Type B pancreatic cell (in vitro differentiated cells): ENCODE measurements at places on chromosomes 16 and 17. TPM values are rescaled to one million over a fixed set of nuclear protein-coding genes. Genes with fewer than 3 reads are reported as not detected.

The MLYCD gene
- total RNA-seq: 6.4 and 7.1 TPM in 2 replicates

DNA sequence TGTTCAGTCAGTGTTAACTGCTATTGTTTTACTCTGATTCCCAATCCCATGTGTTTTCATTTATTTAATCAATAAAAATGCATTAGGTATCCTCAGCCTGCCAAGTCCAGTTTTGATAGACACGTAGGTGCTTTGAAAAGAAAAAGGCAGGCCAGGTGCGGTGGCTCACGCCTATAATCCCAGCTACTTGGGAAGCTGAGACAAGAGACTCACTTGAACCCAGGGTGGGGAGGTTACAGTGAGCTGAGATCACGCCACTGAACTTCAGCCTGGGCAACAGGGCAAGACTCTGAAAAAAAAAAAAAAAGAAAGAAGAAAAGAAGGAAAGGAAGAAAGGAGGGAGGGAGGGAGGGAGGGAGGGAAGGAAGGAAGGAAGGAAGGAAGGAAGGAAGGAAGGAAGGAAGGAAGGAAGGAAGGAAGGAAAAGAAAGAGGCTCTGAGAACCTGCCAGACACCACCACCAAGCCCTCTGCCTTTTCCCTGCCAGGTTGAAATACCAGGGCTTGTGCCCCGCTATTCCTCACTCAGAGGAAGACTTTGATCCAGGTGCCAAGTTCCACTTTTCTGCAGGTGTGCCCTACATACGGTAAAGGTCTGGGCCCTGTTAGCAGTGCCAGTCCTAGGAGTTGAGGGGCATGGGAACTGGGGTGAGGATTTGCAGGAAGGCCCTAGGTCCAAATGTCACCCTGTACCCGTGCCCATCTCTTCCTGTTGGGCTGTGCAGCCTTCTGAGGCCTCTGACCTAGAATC lies 10.1 kb upstream of the KCNH6 start:
- DNase-seq: no peak

DNA sequence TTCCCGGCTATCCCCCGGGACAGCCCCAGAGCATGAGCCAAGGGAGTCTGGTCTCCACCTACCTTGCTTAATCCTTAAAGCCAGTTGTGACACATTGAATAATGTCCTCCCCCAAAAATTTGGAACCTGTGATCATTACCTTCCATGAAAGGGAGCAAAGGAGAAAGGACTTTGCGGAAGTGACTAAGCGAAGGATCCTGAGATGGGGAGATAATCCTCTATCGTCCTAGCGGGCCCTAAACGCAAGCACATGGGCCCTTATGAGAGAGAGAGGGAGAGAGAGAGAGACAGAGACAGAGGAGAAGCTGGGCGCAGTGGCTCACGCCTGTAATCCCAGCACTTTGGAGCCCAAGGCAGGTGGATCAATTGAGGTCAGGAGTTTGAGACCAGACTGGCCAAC lies 9.5 kb downstream of the SPPL2C start:
- no peak for DNase-seq

GRCh38 chr16:22788193-22788530 lies 25.8 kb upstream of the HS3ST2 start:
- no peak for DNase-seq

GRCh38 chr16:86499440-86499786 lies 10.9 kb upstream of the FOXF1 start:
- DNase-seq: no peak
